Eye (tissue), 1 donor: ENCODE measurements at places on chromosomes 1 and 21.

DNA sequence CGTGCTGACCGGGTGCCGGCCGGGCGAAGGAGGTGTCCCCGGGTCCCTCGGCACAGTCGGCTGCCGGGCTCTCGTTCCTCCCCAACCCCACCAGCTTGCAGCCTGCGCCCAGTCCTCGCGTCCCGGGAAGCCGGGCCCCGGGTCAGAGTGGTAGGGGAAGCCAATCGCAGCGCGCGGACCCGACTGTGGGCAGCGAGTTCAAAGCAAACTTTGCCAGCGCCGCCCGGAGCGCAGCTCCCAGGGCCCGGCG lies 328 bp downstream of the MYCL start:
- no peak for DNase-seq

DNA sequence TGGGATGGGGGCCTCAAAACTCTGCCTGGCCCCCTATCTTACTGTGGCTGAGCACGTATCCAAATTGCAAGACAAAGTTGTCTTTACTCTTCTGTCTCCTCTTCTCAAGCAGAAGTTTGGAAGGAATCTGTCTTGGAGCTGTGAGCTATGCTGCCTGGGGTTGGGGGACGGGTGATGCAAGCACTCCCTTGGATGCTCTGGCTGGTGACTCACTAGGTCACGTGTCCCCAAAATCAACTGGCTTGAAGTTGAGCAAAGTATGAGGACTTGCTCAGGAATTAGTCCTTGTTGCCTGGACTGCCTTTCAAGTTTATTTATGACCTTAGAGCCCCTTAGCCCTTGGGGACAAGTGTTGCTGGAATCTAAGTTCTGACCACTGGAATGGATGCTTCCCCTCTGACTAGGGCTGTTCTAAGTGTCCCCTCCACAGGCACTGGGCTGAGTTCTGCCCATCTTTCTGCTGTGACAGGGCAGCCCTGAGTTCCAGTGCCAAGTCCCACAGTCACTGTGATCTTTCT lies 269.5 kb downstream of the HHAT start:
- DNase-seq = no peak

GRCh38 chr1:17340358-17340757 lies 31.6 kb upstream of the PADI6 start:
- no peak for DNase-seq

GRCh38 chr1:194473766-194474165 lies 1287.4 kb upstream of the B3GALT2 start:
- DNase-seq = no peak

GRCh38 chr1:5423109-5423508 lies 569.1 kb downstream of the NPHP4 start:
- DNase-seq = no peak

DNA sequence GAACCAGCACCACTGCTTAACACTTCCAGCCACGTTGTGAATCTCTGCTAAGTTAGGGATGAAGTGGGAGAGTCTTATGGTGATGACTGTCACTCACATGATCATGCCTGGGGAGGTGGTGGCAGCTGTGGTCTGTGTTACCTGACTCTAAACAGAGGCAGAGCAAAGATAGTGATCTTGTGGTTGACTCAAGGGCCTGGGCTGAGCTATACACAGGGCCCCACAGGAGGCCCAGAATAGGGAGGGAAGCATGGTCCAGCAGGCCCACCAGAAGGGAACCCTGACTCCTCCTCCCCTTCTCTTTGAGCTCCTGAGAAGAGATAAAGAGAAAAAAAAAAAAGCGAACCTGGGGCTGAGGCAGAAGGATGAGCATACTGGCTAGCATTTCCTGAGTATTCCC lies 55.0 kb downstream of the PLXNA2 start:
- DNase-seq = no peak

- DNase-seq = no peak
These were observed 20.6 kb downstream of the PGBD2 start for GRCh38 chr1:248926401-248927182.

GRCh38 chr21:42702720-42703119 lies 49.3 kb downstream of the PDE9A start:
- DNase-seq = no peak

- DNase-seq = no peak
These were observed 11.4 kb downstream of the NEXN start for GRCh38 chr1:77899647-77900320.

GRCh38 chr1:154851392-154852177 lies 18.5 kb downstream of the KCNN3 start:
- DNase-seq = no peak

GRCh38 chr1:190244406-190244805 lies 233.3 kb downstream of the BRINP3 start:
- DNase-seq = no peak

- no peak for DNase-seq
These were observed 106.1 kb downstream of the SEC16B start for GRCh38 chr1:177863796-177864195.

- DNase-seq = no peak
These were observed 57.6 kb downstream of the NENF start for GRCh38 chr1:212490276-212490675.

DNA sequence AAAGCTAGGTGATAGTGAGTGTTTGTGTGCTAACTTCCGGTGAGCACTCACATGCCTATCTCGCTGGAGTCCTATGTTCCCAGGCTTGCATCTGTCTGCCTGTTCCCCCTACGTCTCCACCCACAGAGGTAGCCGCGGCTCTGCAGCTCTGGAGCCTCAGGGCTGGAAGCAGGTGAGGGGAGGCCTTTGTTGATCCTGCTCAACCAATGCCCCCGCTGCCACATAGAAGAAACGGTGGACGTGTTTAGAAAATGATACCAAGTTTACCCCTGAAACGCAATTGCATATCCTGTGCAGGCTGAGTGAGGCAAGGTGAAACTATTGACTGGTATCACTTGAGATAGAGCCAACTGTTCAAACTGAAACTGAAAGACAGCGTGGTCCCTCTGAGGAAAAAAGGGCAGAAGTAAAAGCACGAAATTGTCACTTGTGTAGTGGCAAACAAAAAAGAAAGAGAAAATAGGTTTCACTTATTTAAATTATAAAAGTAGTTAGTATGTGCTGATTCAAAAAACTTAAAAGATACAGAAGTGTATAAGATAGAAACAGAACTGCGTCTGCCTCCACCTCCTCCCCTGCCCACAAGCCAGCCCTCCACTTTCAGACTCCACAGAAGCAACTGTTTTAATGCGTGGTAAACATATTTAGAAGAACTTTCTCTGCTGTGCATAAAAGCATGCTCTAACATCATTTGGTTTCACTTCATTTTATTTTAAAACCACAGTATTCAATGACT lies 38.6 kb upstream of the ETS2 start:
- DNase-seq = no peak

DNA sequence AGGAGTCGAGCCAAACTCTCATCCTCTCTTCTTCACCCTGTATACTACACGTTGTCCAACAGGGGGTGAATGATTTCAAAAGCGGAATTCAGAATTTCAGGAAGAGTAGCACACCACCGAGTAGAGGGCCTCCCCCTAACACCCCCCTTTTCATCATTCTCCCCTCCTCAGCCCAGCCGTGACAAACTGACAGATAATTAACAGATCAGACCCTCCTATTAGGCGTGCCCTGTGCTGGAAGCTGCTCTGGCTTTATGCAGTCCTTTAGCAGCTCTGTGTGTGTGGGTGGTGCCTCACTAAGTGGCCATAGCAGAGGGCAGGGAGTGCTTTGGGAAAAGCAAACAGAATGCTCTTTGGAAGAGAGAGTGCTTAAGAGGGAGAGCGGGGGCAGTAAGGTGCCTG lies 44.3 kb downstream of the PEX14 start:
- DNase-seq = peak; percentile 72

DNA sequence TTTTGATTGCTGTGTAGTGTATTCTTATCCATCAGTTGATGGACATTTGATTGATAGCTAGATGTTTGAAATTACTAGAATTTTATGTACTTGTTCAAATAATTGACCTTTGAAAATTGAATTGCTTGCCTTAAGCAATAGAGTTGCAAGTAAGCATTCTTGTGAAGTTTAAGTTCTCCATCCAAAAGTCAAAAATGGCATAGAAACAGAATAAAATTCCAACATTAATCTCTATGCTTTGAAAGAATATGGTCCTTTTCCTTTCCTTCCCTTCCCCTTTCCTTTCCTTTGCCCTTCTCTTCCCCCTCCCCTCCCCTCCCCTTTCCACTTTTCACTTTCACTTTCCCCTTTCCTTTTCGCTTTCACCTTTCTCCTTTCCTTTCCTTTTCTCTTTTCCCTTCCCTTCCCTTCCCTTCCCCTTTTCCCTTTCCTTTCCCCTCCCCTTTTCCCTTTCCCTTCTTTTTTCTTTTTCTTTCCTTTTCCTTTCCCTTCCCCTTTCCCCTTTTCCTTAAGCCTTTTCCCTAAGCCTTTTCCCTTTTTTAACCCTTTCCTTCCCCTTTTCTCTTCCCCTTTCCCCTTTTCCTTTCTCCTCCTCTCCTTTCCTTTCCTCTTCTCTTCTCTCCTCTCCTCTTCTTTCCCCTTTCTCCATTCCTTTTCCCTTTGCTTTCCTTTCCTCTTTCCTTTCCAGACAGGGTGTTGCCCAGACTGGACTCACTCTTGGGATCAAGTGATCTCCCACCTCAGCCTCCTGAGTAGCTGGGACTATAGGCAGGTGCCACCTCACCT lies 67.4 kb downstream of the SASS6 start:
- DNase-seq = no peak

- no peak for DNase-seq
These were observed 35.3 kb downstream of the RGS8 start for GRCh38 chr1:182649041-182649440.

DNA sequence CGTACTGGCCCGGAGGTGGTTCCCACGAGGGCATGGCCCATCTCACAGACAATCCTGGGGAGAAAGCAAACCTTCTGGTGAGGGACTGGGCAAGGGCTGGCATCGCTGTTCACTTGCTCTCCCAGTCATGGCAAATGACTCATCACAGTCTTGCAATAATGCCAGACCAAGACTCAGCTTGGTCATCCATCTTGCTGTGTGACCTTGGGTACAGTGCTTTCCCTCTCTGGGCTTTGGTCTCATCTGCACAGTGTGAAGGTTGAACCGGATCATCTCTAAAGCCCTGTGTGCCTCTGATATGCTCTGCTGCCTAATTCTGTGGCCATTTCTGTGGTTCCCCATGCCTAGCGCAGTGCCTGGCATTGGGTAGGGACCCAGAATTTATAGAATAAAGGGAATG lies 143.6 kb upstream of the CD34 start:
- DNase-seq = no peak

- DNase-seq = peak; percentile 85
These were observed 40.5 kb upstream of the NEK2 start for GRCh38 chr1:211715971-211716370.

- peak; percentile 60 for DNase-seq
These were observed 216 bp downstream of the PRKCZ start for GRCh38 chr1:2050461-2050792.

DNA sequence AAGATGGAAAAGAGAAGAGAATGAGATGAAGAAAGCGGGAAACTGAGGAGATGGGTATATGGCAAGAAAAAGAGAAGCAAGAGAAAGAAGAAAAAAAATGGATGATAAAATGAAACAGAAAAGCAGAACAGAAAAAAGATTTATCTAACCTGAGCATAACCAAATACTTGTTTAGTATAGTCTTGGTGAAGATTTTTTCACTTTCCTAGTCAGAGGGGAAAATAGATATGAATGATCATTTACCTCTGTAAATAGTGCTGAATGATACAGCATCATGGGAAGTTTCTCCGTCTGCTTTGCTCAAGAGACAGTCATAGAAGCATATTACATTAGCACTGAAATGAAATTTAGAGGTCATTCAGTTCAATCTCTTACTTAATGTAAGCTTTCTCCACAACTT lies 36.1 kb upstream of the PLPPR4 start:
- no peak for DNase-seq

DNA sequence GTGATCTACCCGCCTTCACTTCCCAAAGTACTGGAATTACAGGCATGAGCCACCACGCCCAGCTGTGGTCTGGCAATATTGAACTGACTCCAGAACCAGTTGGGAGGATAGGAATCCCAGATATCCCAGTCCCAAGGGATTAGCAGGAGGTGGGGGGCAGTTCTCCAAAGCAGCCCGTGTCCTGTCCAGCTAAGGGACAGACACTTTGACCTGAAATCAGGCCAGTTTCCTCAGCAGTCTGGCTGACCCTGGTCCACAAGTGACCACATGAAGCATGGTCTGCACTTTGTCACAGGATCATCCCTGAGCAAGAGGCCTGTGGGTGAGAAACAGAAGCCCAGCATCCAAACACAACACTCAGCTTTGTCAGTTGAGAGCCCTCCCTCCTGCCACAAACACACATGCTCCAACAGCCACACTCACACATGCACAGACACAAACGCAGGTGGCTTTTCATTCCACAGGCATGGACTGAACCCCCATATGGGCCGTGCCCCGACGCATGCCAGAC lies 2.7 kb upstream of the FDPS start:
- DNase-seq = no peak

DNA sequence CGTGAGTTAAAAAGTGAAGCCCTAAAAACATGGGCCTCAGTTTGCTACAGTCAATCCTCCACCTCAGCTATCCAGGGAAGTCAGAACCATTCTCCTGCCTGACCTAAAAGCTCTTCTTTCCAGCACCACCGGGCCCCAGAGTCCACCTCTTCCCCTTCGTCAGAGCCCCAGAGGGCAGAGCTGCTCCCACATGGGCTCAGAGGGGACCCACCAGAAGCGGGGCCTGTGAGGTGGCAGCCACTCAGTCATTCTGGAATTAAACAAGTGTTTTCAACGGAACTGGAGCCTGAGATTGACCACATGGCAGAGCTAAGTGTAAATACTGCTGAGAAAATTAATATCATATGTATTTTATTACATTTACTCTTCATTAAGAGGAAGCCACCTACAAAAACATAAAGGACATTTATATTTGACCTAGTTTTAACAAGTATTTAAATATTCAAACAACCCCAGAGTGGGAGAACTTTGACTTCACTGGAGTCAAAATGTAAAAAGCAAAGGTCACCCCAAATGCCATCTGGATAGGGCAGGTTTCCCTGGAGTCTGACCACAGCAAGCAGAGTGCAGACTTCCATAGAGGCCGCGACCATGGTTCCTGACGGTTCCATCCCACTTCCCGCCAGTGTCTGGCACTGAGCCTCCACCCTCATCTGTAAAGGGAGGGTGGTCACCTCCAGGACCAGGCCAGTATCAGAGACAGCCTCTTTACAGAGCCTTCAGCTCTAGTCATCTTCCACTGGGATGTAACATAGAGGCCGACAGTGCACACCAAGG lies 1.8 kb downstream of the SUMO3 start:
- DNase-seq = no peak

GRCh38 chr1:2352897-2353550 lies 38.3 kb downstream of the MORN1 start:
- DNase-seq = no peak

DNA sequence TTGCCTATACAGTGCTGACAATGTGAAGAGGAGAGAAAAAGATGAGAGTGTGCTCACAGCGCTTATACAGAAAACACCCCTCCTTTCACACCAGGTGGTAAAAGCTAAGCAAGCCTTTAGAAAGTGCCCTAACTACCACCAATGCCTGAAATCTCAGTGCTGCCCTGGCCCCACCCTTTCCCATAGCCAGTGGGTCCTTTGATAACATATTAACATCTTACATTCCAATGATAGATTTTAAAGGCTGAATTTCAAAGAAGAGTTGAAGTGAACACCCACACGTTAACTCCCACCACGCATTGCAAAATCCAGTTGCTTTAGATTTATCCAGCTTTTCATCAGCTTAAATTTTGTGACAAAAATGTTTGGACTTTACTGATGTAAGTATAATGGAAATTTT lies 58.1 kb upstream of the SSX2IP start:
- DNase-seq = no peak
